NCI-H460 (cell line): ENCODE measurements at places on chromosomes 3 and 15. TPM values are rescaled to one million over a fixed set of nuclear protein-coding genes. Genes with fewer than 3 reads are reported as not detected.

The BMF gene
- 0.32 TPM in 1 of 2 replicates, not detected in the other for total RNA-seq

DNA sequence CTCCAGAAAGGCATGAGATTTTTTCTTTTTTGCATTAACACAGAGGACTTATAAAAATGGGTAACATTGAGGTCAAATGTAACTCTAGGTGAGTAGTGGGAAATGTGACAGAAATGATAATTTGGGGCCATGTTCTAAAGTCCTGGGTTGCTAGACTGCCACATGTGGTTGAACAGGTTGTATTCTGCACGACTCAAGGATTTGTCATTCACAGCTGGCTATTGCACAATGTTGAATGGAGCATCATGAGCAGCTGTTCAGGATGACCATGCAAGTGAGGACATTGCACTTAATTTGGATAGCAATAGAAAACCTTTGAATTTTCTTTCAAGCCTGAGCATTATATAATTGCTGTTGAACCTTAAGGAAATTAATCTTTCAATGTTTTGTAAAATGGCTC, 396.6 kb downstream of the NAALADL2 start:
- no peak for DNase-seq

The GOLGA6L22 gene
- total RNA-seq = not detected in 2 replicates

DNA sequence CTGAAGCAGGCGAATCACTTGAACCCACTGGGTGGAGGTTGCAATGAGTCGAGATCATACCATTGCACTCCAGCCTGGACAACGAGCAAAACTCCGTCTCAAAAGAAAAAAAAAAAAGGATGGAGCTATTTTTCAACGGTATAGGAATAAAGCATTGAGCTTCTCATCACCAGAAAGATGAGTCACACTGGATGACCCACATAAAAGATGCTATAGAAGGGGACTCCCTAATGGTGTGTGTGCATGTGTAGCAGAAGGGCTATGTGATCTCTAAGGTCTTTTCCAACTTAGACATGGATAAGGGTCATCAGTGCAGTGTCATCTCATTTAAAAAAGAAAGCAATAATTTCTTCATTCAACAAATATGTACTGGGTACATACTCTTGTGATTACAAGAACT, 476.0 kb downstream of the MFSD1 start:
- DNase-seq = no peak

- no peak for DNase-seq
Observed at GRCh38 chr3:178663201-178663934, 127.1 kb downstream of the KCNMB2 start.

- no peak for DNase-seq
Observed at GRCh38 chr3:106103383-106103782, 234.6 kb upstream of the CBLB start.

The EPM2AIP1 gene
- 4.1 and 6.8 TPM in 2 replicates for total RNA-seq

DNA sequence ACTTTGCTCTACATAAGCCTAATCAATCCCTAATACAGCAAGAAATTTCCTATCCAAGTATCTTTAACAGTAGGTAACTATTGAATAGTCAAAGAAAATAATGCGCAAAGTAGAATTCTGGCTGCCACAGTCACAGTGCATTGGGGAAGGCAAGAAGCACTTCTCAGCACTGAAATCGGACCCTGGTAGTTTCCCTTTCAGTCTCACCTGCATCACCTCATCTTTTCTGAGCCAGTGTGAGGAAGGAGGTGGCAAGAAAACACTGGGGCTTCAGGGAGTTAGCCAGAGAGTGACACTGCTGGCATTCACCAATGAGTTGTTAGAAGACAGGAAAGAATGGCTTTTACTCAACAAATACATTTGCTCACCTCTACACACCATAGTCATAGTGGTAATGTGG, 8.3 kb downstream of the TRIM42 start:
- no peak for DNase-seq

The ZNF620 gene
- total RNA-seq = 2.2 and 5.1 TPM in 2 replicates

The ROPN1 gene
- not detected in 2 replicates for total RNA-seq

The TRAT1 gene
- total RNA-seq = not detected in 2 replicates

The SERPINI2 gene
- not detected in 2 replicates for total RNA-seq

The SAXO2 gene
- 1.9 TPM in 1 of 2 replicates, not detected in the other for total RNA-seq

DNA sequence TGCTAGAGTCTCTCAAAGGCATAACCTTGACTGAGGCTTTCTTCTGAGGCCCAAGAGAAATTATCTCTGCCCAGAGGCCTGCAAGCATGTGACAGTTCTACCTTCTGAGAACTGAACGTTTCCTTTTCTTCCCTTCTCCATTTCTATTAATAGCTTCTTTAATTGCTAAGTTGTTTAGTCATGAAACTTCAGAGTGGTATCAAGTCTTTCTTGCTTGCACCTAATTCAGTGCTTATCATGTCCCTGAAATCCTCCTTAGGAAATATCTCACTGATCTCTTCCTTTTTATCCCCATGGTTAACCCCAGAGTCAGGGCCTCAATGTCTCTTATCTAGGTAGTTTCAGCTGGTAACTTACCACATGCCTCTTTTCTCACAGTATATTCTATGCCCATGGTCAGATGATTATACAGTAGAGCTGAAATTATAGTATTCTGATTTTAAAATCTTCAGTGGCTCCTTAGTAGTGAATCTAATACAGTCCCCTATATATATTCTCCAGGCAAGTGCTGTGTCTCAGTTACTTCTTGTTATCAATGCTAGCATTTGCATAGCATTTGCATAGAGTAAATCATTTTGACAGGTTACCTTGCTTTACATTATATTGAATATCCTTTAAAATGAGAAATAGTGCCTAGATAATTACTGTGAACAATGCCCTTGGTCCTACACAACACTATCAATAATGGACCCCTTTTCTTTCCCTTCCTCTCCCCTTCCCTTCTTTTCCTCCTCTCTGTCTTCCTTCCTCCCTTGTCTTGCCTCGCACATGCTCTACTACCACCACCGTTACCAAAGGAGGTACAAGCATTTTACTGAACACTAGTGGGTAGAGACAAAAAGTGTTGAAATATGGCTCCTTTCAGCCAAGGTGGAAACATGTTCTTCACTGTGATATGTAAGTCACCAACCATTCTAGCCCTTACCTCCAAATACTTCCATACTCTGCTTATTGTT, 33.0 kb downstream of the KBTBD8 start:
- no peak for DNase-seq

DNA sequence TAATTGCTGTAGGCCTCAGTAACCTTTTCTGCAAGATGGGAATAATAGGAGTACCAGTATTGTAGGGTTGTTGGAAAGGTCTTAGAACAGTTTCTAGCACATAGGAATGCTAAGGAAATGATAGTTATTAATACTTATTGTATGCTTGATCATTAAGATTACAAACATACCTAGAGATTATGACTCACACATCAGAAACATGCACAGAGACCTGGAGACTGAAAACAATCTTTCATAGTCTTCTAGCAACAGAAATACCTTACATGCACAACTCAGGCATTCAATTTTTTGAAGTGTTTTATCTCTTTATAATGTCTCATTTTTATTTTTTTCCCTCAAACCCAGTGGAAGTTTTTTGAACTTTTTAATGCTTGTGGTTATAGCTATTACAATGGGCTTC, 104.4 kb upstream of the ZBTB20 start:
- no peak for DNase-seq

- DNase-seq = no peak
Observed at GRCh38 chr3:133445108-133445507, 45.3 kb downstream of the BFSP2 start.

DNA sequence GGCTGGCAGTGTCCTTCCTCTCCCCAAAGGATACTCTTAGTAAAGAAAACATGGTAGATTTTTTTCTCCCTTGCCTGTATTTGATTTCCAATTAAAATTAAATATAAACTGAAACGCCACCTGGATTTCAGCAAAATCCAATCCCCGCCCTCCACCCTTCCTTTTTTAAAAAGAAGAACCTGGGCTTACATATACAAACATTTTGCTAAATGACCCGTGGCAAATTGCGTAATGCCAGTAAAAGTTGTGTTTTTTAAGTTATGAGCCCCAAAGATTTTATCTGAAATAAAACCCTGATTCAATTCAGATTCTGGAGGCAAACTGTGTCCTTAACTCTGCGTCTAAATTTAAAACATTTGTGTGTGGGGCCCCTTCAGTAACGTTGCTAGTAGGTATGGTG, 403.0 kb downstream of the FOXP1 start:
- no peak for DNase-seq

DNA sequence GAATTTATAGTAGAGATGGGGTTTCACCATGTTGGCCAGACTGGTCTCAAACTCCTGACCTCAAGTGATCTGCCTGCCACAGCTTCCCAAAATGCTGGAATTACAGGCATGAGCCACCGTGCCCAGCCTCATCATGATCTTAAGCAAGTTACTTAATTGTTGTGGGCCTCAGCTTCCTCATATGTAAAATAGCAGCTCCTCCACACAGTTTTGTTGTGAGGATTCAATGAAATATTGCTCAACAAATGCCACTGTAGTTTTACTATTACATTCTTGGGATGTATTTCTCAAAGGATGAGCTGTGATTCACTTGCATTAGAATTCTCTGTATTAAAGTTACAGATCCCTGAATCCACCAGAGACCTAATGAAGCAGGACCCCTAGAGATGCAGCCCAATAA, 168.8 kb downstream of the ADAMTS9 start:
- DNase-seq = no peak

The FURIN gene
- 29.0 and 37.7 TPM in 2 replicates for total RNA-seq

- no peak for DNase-seq
Observed at GRCh38 chr3:25589783-25590258, 74.9 kb downstream of the TOP2B start.

DNA sequence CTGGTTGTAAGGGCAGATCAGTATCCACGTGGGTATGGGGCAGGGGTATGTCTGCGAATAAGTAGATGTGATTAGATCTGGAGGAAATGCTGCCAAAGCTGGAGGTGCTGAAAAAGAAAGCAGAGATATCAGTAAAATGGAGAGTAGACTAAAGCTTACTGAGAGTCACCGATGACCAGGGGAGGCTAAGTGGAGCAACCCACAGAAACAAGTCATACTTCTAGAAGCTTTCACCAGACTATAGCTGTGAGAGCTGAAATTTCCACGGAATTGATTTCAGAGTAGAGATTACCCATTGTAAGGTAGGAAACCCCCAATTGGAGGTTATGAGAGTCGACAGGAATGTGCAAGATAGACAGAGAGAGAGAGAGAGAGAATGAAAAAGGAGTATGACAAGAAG, 27.5 kb downstream of the ONECUT1 start:
- no peak for DNase-seq

DNA sequence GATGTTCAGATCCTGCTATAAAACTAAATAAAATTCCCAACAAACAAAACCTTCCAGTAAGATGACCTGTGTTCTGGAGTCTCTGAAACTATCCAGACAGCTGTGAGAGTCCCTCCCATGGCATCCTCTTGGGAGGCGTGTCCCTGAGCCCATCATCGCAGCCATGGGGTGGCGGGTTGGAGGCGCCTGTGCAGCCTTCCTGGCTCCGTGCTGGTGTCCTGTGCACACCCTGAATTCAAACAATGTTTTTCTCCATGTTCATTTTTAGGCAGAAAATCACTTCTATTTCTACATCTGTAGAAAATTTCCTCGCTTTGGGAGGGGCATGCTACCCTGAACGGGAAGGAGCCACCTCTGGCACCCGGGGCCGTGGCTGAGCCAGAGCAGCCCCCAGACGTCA, 19.4 kb upstream of the OCA2 start:
- DNase-seq = no peak

GRCh38 chr3:24628523-24629258, 134.0 kb upstream of the THRB start:
- DNase-seq = no peak

DNA sequence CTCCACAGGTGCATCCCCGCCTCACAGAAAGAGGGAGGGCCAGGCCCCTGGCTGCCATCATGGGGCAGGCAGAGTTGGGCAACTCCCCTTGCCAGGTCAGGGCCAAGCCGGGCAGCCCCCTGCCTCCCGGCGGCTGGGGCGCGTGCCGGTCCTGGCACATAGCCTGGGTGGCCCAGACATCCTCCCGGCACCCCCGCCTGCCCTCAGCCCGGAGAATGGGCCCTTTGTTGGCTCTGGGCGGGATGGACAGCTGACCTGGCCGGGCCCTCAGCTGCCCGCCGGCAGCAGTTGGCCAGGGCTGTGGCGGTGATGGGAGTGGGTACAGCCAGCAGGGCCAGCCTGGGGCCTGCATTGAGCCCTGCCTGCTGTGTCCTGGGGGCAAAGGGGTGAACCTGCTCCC, 16.5 kb downstream of the PLXNA1 start:
- DNase-seq = no peak

- DNase-seq = no peak
Observed at GRCh38 chr3:14984581-14985113, 37.3 kb downstream of the NR2C2 start.

- no peak for DNase-seq
Observed at GRCh38 chr3:25169151-25169550, 258.9 kb upstream of the RARB start.

The RHOV gene
- 0.14 and 0.57 TPM in 2 replicates for total RNA-seq

The AMT gene
- total RNA-seq = 0.20 and 0.50 TPM in 2 replicates

The GUCA1C gene
- not detected in 2 replicates for total RNA-seq

DNA sequence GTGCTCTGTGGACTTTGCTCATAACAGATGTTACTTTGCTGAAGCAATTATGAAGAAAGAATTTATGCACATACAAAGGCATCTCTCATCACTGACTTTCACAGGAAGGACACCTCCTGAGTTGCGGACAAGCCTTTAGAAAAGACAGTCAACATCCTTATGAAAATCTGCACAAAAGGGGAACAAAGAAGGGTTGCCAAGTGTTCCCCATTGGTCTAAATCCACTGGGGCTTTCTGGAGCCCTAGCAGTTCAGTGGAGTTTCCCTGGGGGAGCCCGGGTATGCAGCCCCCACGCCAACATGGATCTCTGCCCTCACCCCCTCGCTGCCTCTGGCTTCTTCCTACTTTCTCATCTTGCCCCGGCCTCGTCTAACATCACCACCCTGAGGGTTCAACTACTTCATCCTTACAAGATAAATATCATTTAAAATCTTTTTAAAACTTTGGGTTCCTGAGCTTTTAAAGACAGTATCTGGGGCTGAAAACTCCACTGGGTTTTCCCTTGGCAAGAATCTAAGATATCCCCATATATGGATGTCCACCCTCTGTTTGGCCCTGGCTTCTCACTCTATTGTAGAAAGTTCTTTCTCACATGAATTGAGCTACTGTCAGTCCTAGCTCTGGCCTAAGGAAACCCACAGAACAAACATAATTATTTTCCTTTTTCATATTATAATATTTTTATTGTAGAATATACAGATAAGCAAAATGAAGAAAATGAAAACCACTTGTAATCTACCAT, 207.9 kb upstream of the RGMA start:
- no peak for DNase-seq

The FGF12 gene
- total RNA-seq = 1.5 TPM in 2 replicates

The LMCD1 gene
- 3.3 and 5.7 TPM in 2 replicates for total RNA-seq

DNA sequence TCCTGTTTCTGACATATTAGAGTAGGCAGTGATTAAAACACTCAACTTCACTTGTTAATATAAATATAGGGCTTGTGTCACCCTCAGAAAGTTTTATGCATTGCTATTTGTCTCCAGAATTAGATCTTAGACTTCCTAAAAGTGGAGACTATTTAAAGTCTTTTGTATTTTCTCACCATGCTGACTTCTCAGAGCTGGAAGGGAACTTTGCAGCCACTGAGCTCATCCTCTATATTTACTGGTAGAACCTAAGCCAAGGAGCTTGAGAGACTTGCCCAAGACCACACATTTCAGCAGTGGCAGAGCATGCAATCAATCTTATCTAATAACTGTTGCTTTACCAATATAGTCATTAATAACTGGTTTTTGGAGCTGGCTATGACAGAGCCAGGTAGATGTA, 53.2 kb downstream of the STAC start:
- no peak for DNase-seq

The APEH gene
- total RNA-seq = 72.8 and 89.8 TPM in 2 replicates

The FRMD5 gene
- total RNA-seq = not detected in 2 replicates
